CD4-positive, alpha-beta memory T cell (primary cell): ENCODE measurements at places on chromosomes 5 and 9.

DNA sequence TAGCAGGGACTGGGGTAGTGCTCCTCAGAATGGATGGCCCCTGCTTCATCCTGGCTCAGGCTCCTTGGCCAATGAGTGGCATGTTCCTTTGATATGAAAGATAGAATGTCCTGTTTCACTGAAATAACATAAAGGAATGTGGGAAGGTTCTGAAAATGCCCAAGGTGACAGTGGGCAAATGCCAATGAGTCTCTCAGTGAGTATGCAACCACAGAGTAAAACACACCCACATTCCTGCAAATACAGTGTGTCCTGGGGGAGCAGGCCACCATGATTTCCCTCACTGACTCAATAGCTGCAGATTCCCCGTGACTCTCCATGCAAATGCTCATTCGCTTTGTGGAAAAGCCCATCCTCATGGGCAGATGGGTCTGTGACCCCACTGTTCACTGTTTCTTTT lies 36.4 kb downstream of the ZNF366 start:
- no peak for DNase-seq

DNA sequence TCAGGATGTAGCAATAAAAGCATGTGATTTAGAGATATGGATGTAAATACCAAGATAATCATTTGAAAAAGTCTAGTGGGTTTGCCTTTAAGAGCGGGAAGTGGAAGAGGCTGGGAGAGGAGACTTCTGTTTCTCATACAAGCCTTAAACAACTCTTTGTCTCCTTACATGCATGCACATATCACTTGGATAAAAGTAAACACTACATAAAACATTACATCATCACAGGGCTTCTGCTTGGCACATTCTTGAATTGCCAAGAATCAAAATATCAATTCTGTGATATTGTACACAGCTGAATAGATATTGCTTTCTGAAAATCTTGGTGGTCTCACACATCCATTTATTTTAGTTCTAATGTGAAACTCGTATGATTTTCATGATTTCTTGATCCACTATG lies 57.6 kb downstream of the FOXD1 start:
- DNase-seq = no peak

- DNase-seq = no peak
These were observed 141.7 kb downstream of the SYK start for GRCh38 chr9:90943341-90943740.

DNA sequence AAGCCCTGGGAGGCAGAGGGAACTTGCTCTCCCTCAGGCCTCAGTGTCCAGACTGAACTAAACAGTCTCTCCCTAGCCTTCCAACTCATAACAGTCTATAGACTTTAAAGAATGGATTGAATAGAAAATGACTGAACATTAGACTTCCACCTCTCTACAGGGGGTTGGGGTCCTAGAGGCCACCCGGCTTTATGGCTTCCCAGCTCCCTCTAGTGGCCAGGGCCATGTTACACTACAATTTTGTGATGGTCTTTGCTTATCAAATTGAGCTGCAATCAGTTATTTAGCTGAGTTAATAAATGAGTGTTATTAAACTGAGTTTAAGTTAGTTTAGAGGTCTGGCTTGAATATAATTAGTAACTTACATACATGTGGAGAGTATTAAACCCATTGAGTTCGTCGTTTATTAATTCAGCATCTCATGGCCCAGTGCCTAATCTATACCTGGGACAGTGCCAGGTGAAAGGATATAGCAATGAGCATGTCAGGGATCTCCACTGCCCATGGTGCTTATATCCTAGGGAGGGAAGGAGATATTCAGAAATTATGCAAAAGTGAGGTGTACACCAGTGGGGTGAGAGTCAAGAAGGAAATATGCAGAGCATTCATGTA lies 105.2 kb downstream of the SH3TC2 start:
- DNase-seq = peak; percentile 31

GRCh38 chr5:142947427-142947709 lies 177.2 kb downstream of the ARHGAP26 start:
- no peak for DNase-seq

DNA sequence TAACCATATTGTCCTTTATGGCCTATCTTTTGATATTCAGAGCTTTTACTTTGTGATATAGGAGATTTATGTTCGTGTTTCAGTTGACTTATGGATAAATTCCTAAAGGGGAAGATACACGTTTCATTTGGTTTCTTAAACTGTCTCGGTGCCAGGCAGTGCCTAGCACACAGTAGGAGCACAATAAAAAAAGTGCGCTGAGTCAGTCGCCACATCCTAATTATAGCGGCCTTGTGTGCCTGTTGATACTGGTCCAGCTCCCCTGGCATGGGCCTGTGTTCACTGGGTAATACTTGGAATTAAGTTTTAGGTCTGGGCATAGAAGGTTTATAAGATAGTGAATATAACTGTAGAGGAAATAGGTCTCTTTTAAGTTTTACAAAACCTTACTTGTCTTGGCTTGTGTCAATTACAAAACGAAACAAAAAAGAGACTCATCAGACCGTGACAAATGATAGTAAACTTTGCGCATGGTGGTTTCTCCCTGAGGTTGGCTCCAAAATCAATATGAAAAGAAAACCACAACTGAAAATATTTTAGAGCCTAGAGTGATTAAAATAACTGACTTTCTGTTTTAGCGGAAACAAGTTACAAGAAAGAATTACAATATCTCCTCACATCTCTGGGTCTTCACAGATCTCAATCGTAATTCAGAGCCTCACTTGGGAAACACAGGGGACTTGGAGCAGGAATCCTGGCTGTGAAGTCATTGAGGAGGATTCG lies 84.8 kb downstream of the MVB12B start:
- peak; percentile 68 for DNase-seq

DNA sequence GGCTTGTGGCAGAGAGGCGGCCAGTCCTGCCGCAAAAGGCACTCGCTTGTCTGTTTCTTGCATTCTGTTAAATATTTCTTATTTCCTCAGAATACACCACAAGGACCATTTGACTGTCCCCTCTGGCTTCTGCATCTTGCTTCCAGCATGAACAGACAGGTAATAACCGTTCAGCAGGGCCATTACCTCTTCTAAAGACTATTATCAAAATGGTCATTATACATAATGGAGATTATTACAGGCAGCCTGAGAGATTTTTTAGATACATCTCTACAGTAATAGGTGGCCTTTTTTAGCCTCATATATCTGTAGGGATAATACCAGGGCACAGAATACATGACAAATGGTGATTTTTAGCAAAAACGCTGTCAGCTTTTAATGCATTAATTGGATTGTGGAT lies 382.0 kb downstream of the PSAT1 start:
- no peak for DNase-seq

GRCh38 chr5:16791036-16791705 lies 144.9 kb downstream of the MYO10 start:
- peak; percentile 14 for DNase-seq
